ENCODE measurements at places on chromosomes 12 and 14.

GRCh38 chr14:38745861-38746260, 357.2 kb downstream of the SEC23A start:
- DNase-seq: no peak

GRCh38 chr14:58109744-58110143, 42.3 kb downstream of the ARMH4 start:
- DNase-seq: no peak

DNA sequence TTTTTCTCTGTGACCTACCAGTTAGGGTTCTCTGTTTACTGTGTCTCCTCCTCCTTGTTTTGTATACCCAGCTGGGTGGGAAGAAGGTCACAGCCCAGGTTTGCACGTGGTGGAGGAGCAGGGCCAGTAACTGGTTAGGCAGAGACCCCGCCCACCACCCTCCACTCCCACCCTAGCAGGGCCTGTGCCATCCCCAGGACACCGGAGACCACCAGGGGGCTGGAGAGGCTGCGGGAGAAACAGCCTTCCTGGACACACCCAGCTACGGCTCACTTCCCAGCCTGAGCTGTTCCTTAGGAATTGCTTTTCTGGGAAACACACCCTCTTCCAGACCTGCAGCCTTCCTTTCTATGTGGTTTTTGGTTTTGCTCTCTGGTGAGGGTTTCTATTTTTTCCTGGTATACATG, 21.1 kb downstream of the BDKRB2 start:
- no peak for DNase-seq

- no peak for DNase-seq
Observed at GRCh38 chr14:95472819-95473251, 43.6 kb downstream of the SYNE3 start.

- no peak for DNase-seq
Observed at GRCh38 chr12:120413901-120414695, 23.8 kb upstream of the COX6A1 start.

Data from stimulated activated naive CD8-positive, alpha-beta T cell treated with anti-CD3 and anti-CD28 coated beads, Interleukin-15, amount 100 ng/mL, for 72 hours (primary cell).